ENCODE measurements at places on chromosomes 7 and 10.
A peak's percentile ranks its signal among the peaks of the same experiment; 100 is the strongest.

DNA sequence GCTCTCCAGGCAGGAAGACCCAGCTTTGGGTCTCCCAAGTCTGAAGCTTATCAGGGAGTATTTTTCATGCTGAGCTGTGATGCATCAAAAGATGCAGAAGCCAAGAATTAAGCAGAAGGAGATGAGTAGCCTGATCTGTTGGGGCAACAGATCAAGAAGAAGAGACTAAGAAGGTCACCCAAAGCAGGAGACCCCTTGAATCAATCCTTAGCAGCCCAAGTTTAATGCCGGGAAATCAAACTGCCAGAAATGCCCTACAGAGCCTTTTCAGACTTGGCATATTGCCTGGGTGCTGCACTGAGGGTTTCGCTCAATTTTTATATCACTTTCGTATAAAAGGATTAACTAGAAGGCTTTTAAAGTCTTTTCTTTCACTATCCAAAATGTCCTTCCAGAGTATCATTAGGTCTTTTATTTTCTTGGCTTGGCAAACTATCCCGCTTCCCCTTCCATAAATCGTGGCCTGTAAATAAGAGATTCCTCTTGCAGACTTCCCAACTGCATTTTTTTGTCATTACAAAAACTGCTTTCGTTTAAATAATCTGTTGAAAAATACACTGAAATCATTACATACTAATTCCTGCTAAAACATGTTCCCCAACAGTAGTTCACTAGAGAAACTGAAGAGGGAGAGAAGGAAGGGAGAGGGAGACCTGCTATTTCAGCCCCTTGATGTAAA is 49.0 kb upstream of the STK17A start:
- DNase-seq, result no peak

DNA sequence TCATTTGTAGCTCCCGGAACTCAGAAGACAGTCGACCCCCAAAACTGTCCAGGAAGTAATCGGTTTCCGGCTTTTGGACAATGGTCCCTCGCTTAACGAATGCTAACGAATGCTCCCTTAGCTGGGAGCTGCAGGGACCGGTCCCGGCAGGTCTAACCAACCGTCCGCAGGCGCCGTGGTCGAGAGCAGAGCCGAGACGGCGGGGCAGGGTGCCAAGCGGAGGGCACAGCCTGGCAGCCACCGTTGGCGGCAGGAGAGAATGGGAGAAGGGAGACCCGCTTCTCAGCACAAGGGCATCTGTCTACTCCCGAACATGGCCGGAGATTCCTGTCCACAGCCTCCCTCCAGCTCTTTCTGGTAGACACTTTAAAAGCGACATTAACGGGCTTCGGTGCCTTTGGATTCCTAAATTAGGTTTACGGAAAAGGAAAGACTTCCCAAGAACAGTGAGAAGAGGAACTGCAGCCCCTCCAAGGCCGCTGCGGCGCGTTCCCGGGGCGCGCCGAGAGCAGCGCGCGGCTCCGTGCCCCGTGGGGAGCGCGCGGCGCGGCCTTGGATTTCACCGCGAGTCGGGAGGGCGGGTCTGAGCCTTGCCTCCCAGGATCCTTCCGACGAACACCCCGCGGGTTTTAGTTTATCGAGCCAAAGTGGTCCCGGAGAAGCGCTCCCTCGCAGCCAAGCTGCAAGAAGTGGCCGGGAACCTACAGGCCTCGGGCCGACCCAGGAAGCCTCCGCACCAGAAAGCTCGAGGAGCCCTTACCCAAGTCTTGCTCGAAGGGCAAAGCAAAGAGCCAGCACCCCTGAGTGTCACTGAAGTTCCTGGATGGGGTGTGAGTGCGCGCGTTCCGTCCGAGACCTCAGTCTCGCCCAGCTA is 3.6 kb upstream of the TBX20 start:
- DNase-seq, result no peak

- DNase-seq, result peak; percentile 9
Observed at GRCh38 chr10:127298381-127298780, 102.0 kb upstream of the INSYN2A start.

DNA sequence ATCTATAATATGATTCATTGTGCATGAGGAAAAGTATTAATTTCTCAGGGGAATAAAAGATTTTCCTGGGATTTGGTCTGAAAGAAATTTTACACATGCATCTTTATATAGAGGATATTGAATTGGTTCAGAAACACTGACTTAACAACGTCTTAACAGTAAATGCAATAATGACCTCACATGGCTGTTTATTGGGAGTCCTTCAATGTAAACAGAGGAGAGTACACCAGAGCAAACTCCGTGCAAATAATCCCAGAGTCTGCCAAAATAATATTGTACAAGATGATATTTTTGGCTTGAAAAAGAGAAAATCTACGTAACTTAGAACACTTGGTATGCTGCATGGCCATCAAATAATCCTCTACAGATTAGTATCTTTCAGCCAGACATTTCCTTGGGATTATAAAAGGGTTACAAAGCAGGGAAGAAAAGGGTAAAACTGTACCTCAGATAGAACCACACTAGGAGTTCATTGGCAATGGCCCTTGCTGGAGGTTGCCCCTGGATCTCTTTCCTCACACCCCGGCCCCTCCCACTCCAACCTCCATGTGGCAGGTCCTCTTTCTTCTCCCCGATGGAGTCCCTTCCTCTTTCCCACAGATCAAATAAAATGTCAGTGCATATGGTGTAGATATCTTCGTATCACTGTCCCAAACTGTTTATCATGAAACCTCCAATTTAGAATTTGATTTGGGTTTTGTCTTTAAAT is 196.4 kb downstream of the EVX1 start:
- DNase-seq, result no peak

GRCh38 chr7:129951226-129952085 is 1.3 kb downstream of the UBE2H start:
- no peak for DNase-seq

- DNase-seq, result no peak
Observed at GRCh38 chr7:66894463-66895080, 26.5 kb upstream of the TMEM248 start.

- no peak for DNase-seq
Observed at GRCh38 chr7:24827589-24827988, 70.3 kb upstream of the GSDME start.

DNA sequence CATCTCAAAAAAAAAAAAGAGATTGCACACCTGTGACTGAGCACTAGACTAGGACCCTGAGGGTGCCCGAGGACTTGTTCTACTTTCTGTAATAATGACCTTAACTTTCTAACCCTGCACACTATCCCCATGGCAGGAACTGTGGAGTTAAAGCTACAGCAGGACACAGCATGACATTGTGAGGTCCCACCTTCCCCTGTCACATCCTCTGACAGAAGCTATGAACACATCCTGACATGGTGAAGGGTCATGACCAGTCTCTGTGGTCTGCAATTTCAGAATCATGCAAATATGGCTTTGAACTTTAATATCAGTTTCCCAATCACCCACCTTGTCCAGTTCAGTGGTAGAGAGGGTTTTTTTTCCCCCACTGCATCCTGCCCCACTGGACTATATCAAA is 18.5 kb upstream of the SAR1A start:
- DNase-seq, result no peak

GRCh38 chr7:11956991-11957390 is 125.0 kb upstream of the THSD7A start:
- no peak for DNase-seq

- DNase-seq, result no peak
Observed at GRCh38 chr10:62637249-62638061, 167.1 kb upstream of the ADO start.

DNA sequence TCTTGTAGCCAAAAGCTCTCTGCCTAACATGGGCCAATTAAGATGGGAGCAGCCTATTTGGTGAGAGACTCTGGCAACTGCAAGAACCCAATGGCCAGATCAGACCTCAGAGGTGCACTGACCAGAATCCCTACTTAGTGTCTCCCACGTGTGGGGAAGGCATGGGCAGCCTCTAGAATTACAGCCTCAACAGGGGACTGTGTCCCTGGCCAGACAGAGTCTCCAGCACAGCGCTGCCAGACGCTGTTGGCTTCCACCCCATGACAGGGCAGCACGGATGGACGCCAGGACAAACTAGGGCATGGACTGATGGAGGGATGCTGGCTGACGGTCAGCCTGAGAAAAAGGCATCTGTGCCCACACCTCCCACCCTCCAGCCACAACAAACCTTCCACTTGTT is 729.3 kb upstream of the AUTS2 start:
- no peak for DNase-seq

- no peak for DNase-seq
Observed at GRCh38 chr10:73865459-73866442, 8.6 kb downstream of the CAMK2G start.

GRCh38 chr10:123595661-123596060 is 70.5 kb upstream of the GPR26 start:
- DNase-seq, result no peak

DNA sequence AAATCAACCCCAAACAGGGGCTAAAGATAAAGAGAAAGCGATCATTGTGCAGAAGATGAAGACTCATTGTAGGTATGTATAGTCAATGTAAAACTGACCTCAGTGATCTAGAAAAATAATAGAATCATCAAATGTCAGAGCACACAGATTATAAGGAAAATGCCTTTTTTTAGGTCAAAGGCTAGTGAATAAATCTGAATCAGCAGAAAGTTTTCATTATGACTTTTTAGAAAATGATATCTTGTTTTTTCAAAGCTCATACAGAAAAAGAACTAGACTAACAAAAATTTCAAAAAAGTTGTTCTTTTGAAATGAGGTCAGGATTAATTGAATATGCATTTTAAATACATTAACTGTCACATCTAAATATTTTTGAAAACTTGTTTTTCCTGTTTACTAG is 60.2 kb upstream of the STEAP4 start:
- no peak for DNase-seq

GRCh38 chr10:85642421-85643170 is 724.0 kb downstream of the GRID1 start:
- peak; percentile 93 for DNase-seq

DNA sequence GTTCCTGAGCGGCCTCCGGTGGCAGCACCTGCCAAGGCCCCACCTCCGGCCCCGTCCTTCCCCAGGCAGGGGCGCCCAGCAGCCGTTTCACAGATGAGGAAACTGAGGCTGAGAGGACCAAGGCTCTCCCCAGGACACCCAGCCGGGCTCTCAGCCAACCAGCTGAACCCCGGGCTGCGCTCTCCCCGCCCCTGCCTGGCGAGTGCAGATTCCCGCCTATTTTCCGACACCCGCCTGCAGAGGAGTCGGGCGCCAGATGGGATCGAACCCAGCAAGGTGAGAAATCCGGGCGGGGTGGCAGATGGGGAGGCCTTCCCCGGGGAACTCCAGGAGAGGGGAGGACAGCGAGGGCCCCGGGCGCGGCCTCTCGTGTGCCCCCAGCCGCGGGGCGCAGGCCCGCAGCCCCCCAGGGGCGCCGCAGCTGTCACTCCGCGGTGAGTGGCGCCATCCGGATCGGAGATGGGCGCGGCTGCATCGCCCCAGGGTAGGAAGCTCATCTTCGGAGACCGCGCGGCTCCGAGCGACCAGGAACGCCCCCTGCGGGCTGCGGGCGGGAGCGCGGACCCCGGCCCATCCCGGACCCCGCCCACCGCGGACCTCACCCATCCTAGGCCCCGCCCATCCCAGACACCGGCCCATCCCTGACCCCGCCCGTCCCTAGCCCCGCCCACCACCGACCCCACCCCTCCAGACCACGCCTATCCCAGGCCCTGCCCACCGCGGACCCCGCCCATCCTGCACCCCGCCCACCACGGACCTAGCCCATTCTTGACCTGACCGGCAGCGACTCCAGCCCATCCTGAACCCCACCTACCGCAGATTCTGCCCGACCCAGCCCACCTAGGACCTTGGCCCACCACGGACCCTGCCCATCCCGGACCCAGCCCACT is 90.3 kb downstream of the MICALL2 start:
- DNase-seq, result no peak

GRCh38 chr7:144454256-144455039 is 51.0 kb upstream of the NOBOX start:
- no peak for DNase-seq

DNA sequence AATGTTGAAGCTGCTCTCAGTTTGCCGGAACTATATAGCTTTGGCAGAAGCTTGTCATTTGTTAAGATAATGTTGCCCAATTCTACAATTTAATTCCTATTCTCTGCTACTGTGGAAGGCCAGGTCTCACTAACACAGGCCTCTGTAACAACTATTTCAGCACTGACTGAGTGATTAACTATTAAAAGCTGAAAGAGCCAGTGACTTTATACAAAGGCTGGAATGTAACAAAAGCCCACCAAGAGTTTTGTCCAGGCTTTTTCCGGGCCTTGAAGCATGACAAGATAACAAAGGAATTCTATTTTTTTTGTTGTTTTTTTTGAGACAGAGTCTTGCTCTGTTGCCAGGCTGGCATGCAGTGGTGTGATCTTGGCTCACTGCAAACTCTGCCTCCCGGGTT is 795.6 kb downstream of the PHTF2 start:
- peak; percentile 28 for DNase-seq

DNA sequence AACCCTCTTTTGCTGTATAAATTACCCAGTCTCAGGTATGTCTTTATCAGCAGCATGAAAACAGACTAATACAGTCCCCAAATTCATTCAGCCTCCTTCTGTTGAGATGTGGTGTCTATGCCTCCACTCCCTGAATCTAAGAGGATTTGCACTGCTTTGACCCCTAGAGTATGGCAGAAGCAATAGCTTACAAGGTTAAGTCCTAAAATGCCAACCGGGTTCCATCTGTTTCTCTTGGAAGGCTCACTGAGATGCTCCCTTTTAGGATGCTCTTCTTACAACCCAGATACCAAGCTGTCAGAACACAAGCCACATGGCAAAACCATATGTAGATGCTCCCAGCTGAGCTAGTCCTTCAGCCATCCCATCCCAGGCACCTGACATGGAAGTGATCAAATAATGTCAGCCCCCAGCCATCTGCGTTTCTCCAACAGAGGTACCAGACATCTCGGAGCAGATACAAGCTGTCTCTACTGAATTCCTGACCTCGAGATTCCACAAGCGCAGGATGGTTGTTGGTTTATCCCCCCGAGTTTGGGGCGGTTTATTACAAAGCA is 20.2 kb downstream of the CALN1 start:
- no peak for DNase-seq

DNA sequence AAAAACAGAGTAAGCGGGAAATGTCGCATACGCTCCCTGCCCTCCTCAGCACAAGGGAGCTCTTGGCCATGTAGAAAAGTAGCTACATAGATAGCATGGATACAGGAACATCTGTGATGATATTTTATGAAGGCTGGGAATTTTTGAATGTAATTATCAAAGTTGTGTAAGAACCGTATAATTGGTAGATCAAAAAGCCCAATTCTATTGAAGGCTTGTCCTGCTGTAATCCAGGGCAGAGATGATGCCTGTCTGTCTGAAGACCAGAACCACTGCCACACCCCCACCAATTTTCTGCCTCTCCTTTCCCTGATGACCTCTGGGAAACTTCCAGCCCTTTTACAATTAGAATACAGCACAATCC is 51.4 kb downstream of the ZRANB1 start:
- DNase-seq, result no peak

GRCh38 chr7:1899951-1900762 is 230.1 kb downstream of the ELFN1 start:
- no peak for DNase-seq

- DNase-seq, result peak; percentile 25
Observed at GRCh38 chr7:142385491-142386340, 127.9 kb upstream of the PRSS58 start.
